ENCODE measurements at places on chromosomes 4 and X.

GRCh38 chr4:36385951-36386571 is 104.6 kb downstream of the DTHD1 start:
- DNase-seq, result peak; percentile 50

DNA sequence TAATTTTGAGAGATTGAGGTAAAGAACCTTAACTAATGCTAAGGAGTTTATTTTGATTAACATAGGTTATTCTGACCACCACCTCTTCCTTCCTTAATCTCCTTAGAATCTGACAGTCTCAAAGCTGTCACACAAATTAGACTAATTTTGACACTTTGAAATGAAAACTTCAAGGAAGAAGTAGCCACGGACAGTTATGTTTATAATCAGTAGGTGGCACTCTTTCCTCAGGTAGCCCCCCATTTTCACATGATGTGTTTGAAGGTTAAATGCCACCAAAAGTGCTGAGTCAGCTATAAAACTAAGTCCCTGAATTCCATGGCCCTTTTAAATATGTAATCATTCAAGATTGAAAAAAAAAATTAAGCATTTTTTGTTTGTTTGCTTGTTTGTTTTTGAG is 22.4 kb downstream of the TMEM33 start:
- peak; percentile 42 for DNase-seq

GRCh38 chr4:124753941-124754581 is 41.5 kb upstream of the ANKRD50 start:
- DNase-seq, result no peak

- DNase-seq, result no peak
Observed at GRCh38 chr4:139557556-139558110, 1.6 kb upstream of the SETD7 start.

- peak; percentile 89 for DNase-seq
Observed at GRCh38 chr4:119627267-119628255, 1.0 kb downstream of the PDE5A start.

DNA sequence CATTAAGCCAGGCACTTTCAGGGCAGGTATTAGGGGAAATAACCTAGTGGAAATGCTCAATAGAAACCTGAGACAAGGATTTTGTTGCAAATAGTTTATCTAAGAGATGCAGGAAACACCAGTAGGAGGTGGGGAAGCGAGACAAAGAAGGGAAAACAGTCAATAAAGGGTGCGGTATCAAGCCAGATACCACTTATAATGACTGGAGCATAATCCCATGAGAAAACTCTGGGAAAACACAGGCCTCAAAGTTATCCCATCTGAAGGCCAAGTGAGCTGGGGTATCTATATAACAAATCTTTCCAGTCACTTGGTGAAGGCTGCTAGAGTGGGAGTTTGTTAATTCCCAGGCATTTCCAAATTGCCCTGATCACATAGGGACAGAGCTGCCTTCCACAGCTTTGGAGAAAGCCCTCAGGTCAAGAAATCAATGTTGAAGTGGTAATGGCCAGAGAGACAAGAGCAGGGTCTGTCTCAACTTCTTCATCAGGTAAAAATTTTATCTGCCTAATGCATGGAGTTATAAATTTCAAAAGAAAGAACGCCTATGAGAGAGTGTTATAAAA is 9.8 kb upstream of the HMGB2 start:
- DNase-seq, result no peak

GRCh38 chrX:68889249-68889648 is 60.4 kb downstream of the EFNB1 start:
- DNase-seq, result no peak

- no peak for DNase-seq
Observed at GRCh38 chrX:85391878-85392238, 12.4 kb upstream of the POF1B start.

- DNase-seq, result no peak
Observed at GRCh38 chr4:26077756-26078155, 163.7 kb downstream of the SMIM20 start.

DNA sequence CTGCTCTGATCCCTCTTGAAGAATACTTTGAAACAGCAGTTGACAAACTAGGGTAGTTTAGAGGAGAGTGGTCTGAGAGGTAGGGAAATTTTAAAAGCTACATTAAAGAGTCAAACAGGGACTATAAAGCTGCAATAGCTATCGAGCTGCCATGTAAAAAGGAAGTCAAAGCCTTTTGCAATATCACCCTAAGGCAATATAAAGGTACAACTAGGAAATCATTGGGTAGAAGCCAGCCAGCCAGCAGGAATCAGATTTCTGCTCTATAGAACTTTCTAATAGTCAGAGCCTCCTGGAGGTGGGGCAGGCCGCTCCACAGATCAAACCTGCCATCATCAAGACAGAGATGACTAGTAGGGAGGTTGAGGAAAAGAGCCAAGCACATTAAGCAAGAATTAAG is 15.2 kb upstream of the PHOX2B start:
- DNase-seq, result no peak

DNA sequence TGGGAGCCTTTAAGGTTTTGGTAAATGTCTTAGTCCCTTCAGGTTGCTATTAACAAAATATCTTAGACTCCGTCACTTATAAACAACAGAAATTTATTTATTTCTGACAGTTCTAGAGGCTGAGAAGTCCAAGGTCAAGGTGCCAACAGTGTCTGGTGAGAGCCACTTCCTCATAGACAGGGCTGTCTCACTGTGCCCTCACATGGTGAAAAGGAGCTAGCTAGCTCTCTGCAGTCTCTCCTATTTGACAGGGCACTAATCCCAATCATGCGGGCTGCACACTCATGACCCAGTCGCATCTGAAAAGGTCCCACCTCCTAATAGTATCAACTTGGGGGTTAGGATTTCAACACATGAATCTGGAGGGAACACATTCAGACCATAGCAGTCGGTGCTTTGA is 63.4 kb upstream of the KLF3 start:
- DNase-seq, result no peak

- DNase-seq, result no peak
Observed at GRCh38 chr4:98102660-98103059, 40.6 kb downstream of the STPG2 start.

DNA sequence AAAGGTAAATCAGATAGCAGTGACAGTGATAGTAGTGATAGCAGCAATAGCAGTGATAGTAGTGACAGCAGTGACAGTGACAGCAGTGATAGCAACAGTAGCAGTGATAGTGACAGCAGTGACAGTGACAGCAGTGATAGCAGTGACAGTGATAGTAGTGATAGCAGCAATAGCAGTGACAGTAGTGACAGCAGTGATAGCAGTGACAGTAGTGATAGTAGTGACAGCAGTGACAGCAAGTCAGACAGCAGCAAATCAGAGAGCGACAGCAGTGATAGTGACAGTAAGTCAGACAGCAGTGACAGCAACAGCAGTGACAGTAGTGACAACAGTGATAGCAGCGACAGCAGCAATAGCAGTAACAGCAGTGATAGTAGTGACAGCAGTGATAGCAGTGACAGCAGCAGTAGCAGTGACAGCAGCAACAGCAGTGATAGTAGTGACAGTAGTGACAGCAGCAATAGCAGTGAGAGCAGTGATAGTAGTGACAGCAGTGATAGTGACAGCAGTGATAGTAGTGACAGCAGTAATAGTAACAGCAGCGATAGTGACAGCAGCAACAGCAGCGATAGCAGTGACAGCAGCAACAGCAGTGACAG is 6.1 kb downstream of the DSPP start:
- no peak for DNase-seq

- DNase-seq, result no peak
Observed at GRCh38 chrX:71606536-71607216, 11.6 kb downstream of the CXCR3 start.

GRCh38 chr4:113613503-113613902 is 148.0 kb downstream of the CAMK2D start:
- no peak for DNase-seq

GRCh38 chr4:3783693-3784306 is 17.6 kb downstream of the ADRA2C start:
- no peak for DNase-seq

GRCh38 chrX:147884958-147885357 is 26.8 kb upstream of the FMR1 start:
- no peak for DNase-seq

- DNase-seq, result no peak
Observed at GRCh38 chr4:142160509-142160908, 524.1 kb downstream of the IL15 start.

Data from GM20000 (cell line).